Hepatocyte (in vitro differentiated cells): ENCODE measurements at places on chromosomes 2 and 18. TPM values are rescaled to one million over a fixed set of nuclear protein-coding genes. Genes with fewer than 3 reads are reported as not detected.

CFAP65 gene
- 0.03 and 0.12 TPM in 2 replicates for total RNA-seq

GRB14 gene
- total RNA-seq = 3.6 and 4.2 TPM in 2 replicates

RASGRP3 gene
- 5.9 and 8.6 TPM in 2 replicates for total RNA-seq

GPR17 gene
- total RNA-seq = not detected in 2 replicates

RNF144A gene
- total RNA-seq = 8.3 and 10.1 TPM in 2 replicates

SP140 gene
- 0.08 and 0.53 TPM in 2 replicates for total RNA-seq

HEATR5B gene
- total RNA-seq = 24.1 and 25.1 TPM in 2 replicates

LYPD6 gene
- total RNA-seq = 11.2 and 12.3 TPM in 2 replicates

DAPL1 gene
- not detected in 2 replicates for total RNA-seq

SCG2 gene
- 14.0 and 14.2 TPM in 2 replicates for total RNA-seq

PLEKHH2 gene
- total RNA-seq = 3.6 and 5.1 TPM in 2 replicates

DNA sequence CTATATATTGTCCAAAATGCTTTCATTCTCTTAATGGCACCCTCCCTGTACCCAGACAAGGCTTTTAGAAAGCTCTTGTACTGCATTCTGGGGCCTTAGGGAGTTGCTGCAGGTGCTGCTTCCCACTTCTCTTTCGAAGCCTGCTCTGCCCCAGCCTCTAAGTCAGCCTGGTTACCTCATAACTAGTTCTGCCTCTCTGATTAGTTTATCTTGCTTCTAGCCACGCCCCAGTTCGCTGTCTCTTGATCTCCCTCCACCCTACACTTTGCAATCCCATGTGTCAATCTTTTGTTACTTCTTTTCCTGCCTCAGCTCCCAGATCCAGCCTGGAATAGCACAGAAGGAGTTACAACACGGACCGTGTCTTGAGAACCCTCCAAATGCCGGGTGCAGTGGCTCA is 13.8 kb upstream of the NCOA1 start:
- no peaks in the 10 kb centered on the region for H3K27me3 ChIP-seq
- H3K4me3 ChIP-seq = no peak overlapping the region
- H3K27ac ChIP-seq = no peak overlapping the region
- DNase-seq = no peak

DNA sequence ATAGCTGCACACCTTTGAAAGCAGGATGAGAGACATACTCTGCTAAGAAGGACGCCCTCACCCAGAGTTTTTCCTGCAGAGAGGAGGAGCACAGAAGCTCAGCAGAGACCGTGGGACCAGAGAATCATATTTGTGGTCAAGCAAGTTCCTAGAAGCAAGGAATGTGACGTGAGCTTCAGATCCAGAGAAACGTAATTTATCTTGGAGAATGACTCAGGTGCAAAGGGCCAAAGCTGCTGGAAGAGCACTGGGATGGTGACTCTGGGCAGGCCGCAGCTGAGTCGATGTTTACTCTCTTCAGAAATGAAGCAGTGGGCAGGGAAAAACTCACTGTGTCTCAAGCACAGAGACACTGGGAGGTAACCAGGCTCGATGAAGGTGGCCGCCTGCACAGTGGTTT is 50.1 kb upstream of the IGFBP2 start:
- H3K27ac ChIP-seq = peak overlapping the region; percentile 58
- H3K4me3 ChIP-seq = no peak overlapping the region
- H3K27me3 ChIP-seq = no peaks in the 10 kb centered on the region
- H3K36me3 ChIP-seq = no peaks in the 10 kb centered on the region

DNA sequence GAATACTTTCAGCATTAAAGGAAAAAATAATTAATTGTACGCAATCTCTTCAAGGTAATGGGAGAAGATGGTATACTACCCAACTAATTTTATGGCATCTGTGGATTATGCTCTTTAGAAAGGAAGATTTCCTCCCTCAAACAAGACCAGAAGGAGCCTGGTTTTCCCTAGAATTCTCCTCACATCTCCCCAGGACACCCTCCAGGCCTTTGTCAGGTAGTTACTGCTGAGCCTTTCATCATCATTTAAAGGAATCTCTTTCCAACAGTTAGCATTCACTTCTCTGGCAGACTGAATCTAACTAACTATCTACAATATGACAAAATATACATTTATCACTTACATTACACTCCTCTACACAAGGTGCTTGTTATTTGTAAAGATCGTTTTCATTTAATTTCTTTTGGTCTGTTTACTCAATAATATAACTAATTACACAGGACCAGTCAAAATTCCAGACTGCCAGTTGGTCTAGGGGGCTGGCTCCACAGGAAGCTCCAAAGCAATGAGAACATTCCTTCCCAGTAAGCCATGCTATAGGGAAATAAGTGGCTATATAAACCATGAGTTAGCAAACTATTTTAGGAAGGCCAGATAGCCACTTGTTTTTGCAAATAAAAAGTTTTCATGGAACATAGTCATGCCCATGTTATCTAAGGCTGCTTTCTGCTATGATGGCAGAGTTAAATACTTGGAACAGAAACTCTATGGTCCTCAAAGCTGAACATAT is 19.1 kb downstream of the ZNF24 start:
- no peaks in the 10 kb centered on the region for H3K36me3 ChIP-seq
- no peak for DNase-seq
- no peaks in the 10 kb centered on the region for H3K27me3 ChIP-seq
- H3K4me3 ChIP-seq = no peak overlapping the region

- H3K27me3 ChIP-seq = no peaks in the 10 kb centered on the region
- peak overlapping the region; percentile 73 for H3K4me3 ChIP-seq
- H3K36me3 ChIP-seq = no peaks in the 10 kb centered on the region
- H3K27ac ChIP-seq = no peak overlapping the region
Measured at GRCh38 chr2:74003494-74004211, 18.9 kb downstream of the TET3 start.

- H3K4me3 ChIP-seq = no peak overlapping the region
- H3K27ac ChIP-seq = no peak overlapping the region
- H3K36me3 ChIP-seq = no peaks in the 10 kb centered on the region
- no peaks in the 10 kb centered on the region for H3K4me1 ChIP-seq
Measured at GRCh38 chr2:74011246-74011645, 26.5 kb downstream of the TET3 start.

DNA sequence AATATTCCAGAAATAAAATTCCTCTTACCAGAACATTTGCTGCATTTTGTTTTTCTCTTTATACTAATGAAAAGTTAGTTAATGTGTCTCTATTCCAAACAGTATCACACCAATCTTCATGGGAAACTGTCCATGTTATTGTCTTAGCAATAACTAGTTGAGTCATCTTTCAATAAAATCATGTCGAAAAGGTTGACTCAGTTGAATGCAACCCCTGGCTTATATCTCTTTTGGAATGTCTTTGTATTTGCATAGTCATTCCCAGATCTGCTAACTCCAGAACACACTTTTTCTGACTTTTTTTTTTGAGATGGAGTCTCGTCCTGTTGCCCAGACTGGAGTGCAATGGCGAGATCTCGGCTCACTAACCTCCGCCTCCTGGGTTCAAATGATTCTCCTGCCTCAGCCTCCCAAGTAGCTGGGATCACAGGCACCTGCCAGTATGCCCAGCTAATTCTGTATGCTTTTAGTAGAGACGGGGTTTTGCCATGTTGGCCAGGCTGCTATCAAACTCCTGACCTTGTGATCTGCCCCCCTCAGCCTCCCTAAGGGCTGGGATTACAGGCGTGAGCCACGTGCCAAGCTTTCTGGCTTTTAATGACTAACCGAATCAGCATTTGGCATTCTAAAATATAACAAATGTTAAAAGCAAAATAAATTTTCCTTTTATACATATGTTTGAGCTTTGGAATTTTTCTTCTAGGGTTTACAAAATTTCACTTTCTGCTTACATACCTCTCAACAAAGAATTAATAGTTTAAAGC is 133.2 kb upstream of the GULP1 start:
- H3K27ac ChIP-seq = no peak overlapping the region
- H3K36me3 ChIP-seq = no peaks in the 10 kb centered on the region
- no peaks in the 10 kb centered on the region for H3K4me1 ChIP-seq
- no peak overlapping the region for H3K4me3 ChIP-seq
- no peak for DNase-seq
- H3K27me3 ChIP-seq = no peaks in the 10 kb centered on the region

- H3K4me3 ChIP-seq = no peak overlapping the region
- H3K36me3 ChIP-seq = no peaks in the 10 kb centered on the region
- H3K27ac ChIP-seq = peak overlapping the region; percentile 68
- H3K4me1 ChIP-seq = peaks cover 18% of the 10 kb centered on the region
Measured at GRCh38 chr2:120892967-120893667, 157.4 kb downstream of the GLI2 start.

- no peak overlapping the region for H3K27ac ChIP-seq
- H3K36me3 ChIP-seq = no peaks in the 10 kb centered on the region
- H3K4me1 ChIP-seq = peaks cover 21% of the 10 kb centered on the region
- H3K4me3 ChIP-seq = no peak overlapping the region
- H3K27me3 ChIP-seq = no peaks in the 10 kb centered on the region
Measured at GRCh38 chr2:240788482-240788881, 31.5 kb downstream of the KIF1A start.

DNA sequence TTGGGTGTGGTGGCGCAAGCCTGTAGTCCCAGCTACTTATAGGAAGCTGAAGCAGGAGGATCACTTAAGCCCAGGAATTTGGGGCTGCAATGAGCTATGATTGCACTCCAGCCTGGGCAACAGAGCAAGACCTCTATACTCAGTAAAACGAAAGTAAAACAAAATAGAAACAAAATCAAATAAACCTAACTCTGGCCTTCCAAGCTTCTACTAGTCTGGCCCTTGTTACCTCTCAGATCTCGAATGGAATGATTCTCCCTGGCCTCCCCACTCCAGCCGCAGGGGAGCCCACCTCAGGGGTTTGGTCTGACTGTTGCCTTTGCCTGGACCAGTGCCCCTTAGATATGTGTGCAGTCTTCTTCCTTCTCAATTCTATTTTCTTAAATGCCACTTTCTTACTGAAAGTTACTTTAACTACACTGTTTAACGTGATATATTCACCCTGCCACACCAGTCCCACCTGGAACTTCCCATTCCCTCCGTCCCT is 160.0 kb upstream of the GCFC2 start:
- no peaks in the 10 kb centered on the region for H3K36me3 ChIP-seq
- H3K4me1 ChIP-seq = no peaks in the 10 kb centered on the region
- H3K27ac ChIP-seq = no peak overlapping the region
- H3K4me3 ChIP-seq = no peak overlapping the region
- no peak for DNase-seq
- no peaks in the 10 kb centered on the region for H3K27me3 ChIP-seq

- no peaks in the 10 kb centered on the region for H3K36me3 ChIP-seq
- no peak overlapping the region for H3K27ac ChIP-seq
- DNase-seq = no peak
Measured at GRCh38 chr2:238927746-238928519, 80.0 kb downstream of the TWIST2 start.

GRCh38 chr2:178858896-178859625 is 51.8 kb upstream of the TTN start:
- H3K36me3 ChIP-seq = no peaks in the 10 kb centered on the region
- no peak for DNase-seq
- H3K4me3 ChIP-seq = no peak overlapping the region

DNA sequence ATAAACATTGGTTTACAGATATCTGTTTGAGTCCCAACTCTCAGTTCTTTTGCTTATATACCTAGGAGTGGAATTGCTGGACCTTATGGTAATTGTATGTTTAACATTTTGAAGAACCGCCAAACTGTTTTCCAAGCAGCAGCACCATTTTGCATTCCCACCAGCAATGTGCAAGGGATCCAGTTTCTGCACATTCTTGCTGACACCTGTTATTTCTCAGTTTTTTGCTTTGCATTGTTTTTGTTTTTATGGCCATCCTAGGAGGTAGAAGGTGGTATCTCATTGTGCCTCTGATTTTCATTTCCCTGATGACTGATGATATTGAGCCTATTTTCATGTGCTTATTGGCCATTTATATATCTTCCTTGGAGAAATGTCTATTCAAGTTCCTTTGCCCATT is 71.2 kb downstream of the MCFD2 start:
- no peaks in the 10 kb centered on the region for H3K27me3 ChIP-seq
- H3K27ac ChIP-seq = no peak overlapping the region
- H3K4me1 ChIP-seq = peaks cover 41% of the 10 kb centered on the region

GRCh38 chr2:2573658-2574293 is 242.7 kb upstream of the MYT1L start:
- H3K4me3 ChIP-seq = no peak overlapping the region
- no peak overlapping the region for H3K27ac ChIP-seq
- DNase-seq = no peak
- H3K27me3 ChIP-seq = no peaks in the 10 kb centered on the region
- no peaks in the 10 kb centered on the region for H3K4me1 ChIP-seq
- no peaks in the 10 kb centered on the region for H3K36me3 ChIP-seq

- peaks cover 22% of the 10 kb centered on the region for H3K4me1 ChIP-seq
- no peak within 1 kb of the TSS for H3K27ac ChIP-seq
- no peaks in the 10 kb centered on the region for H3K36me3 ChIP-seq
- DNase-seq = peak; percentile 44
Measured at GRCh38 chr2:176187899-176188773, at the start of gene HOXD1. Gene HOXD1 (plus strand): TSS chr2:176188668. CDS start chr2:176188802, 134 bp downstream.

GRCh38 chr2:207617011-207617671 is 8.1 kb downstream of the METTL21A start:
- DNase-seq = peak; percentile 21
- peaks cover 13% of the 10 kb centered on the region for H3K4me1 ChIP-seq
- H3K4me3 ChIP-seq = no peak overlapping the region
- H3K36me3 ChIP-seq = no peaks in the 10 kb centered on the region
- no peaks in the 10 kb centered on the region for H3K27me3 ChIP-seq
- peak overlapping the region; percentile 83 for H3K27ac ChIP-seq

DNA sequence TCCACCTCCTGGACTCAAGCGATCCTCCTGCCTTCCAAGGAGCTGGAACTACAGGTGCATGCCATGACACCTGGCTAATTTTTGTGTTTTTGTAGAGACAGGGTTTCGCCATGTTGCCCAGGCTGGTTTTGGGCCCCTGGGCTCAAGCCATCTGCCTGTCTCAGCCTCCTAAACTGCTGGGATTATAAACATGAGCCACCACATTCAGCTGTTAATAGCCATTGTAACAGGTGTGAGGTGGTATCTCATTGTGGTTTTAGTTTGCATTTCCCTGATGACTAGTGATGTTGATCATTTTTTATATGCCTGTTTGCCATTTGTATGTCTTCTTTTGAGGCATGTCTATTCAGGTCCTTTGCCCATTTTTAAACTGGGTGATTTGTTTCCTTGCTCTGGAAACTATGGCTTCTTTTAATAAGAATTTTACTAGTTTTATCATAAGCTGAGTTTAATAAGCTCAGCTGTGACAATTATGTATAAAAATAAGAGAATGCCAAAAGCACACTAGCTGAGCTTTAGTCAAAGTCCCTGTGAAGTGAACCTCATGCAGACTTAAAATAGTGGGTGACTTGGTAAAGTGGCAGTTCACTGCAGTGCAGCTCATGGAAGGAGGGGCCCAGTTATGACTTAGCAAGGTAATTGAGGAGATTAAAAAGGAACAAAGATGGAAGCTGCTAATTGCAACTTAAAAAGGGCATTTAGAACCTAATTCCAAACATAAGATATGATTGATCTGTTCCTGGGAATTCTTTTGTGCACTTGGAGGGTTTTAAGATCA is 465.1 kb downstream of the TGIF1 start:
- H3K4me3 ChIP-seq = no peak overlapping the region
- no peak overlapping the region for H3K27ac ChIP-seq
- no peak for DNase-seq

GRCh38 chr18:32383050-32383819 is 87.4 kb downstream of the GAREM1 start:
- peaks cover 9% of the 10 kb centered on the region for H3K4me1 ChIP-seq
- no peaks in the 10 kb centered on the region for H3K36me3 ChIP-seq
- H3K27ac ChIP-seq = peak overlapping the region; percentile 74
